Activated CD4-positive, alpha-beta T cell treated with anti-CD3 and anti-CD28 coated beads for 24 hours (primary cell): ENCODE measurements at places on chromosomes 2 and 18.
A peak's percentile ranks its signal among the peaks of the same experiment; 100 is the strongest.

GRCh38 chr18:28582724-28583123, 405.8 kb upstream of the CDH2 start:
- DNase-seq = no peak

- DNase-seq = peak; percentile 30
Observed at GRCh38 chr2:190649035-190649797, at the start of gene NAB1. Gene NAB1, plus strand, starts transcription at chr2:190649083. Its CDS starts 10,094 bp downstream, at chr2:190659177.

GRCh38 chr18:532632-533031, 32.1 kb upstream of the COLEC12 start:
- no peak for DNase-seq

DNA sequence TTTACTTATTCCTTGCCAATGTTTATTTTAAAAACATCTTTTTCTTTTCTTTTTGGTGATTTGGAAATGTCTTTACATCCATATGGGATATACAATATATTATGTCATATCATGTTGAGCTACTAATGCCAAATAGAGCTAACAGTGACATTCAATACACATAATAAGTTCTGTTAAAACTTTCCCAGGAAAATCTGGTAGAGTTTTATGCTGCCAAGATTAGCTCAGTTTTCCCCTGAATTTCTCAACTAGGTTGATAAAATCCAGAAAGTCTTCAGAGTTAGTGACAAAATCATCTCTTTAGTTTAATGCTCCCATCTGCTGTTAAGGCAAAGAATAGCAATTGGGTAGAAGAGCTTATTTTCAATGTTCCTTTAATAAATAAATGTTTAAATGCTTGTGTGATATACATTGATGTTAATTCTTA, 9.9 kb downstream of the COL3A1 start:
- no peak for DNase-seq

- DNase-seq = no peak
Observed at GRCh38 chr2:72142570-72143440, 4.9 kb downstream of the CYP26B1 start.

- no peak for DNase-seq
Observed at GRCh38 chr18:42038936-42039335, 83.9 kb downstream of the PIK3C3 start.

- no peak for DNase-seq
Observed at GRCh38 chr2:151336863-151337371, 20.5 kb upstream of the TNFAIP6 start.

DNA sequence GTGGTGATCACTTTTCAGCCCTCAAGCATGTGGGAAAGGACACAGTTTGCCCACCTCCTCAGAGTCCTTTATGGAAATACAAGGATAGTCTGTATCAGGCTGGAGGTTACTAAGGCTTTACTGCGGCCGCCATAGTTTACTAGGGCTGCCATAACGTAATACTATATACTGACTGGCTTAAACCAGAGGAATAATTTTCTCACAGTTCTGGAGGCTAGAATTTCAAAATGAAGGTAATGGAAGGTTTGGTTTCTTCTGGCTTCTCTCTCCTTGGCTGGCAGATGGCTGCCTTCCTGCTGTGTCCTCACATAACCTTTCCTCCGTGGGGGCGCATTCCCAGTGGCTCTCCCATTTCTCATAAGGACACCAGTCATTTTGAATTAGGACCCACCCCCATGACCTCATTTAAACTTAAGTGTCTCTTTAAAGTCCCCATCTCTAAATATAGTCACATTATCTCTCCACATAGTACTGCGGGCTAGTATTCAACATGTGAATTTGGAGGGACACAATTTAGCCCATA, 12.5 kb upstream of the ATIC start:
- no peak for DNase-seq

DNA sequence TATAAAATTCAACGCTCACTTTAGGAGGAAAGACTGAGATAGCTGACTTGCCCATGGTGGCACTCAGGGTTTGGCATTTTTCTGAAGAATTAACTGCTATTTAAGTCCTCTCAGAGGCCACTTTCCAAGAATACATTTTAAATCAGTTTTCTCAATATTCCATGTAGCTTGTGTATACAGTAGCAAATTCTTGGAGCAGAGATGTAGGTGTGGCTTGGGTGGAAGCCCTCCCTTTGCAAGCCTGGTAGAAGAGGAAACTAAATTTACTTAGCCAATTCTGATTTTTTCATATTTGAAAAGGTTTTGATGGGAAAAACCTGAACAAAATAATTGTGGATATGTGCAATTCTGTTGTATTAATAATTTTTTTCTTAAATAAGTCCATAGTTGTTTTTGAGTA, 14.0 kb upstream of the ITGAV start:
- DNase-seq = no peak

GRCh38 chr2:101408925-101409324, 21.6 kb upstream of the CREG2 start:
- DNase-seq = no peak

- DNase-seq = no peak
Observed at GRCh38 chr2:74762789-74763188, 71.1 kb upstream of the HK2 start.

- DNase-seq = no peak
Observed at GRCh38 chr2:241750076-241750840, 15.8 kb downstream of the D2HGDH start.

GRCh38 chr18:29361843-29362242, 1184.9 kb upstream of the CDH2 start:
- DNase-seq = no peak

DNA sequence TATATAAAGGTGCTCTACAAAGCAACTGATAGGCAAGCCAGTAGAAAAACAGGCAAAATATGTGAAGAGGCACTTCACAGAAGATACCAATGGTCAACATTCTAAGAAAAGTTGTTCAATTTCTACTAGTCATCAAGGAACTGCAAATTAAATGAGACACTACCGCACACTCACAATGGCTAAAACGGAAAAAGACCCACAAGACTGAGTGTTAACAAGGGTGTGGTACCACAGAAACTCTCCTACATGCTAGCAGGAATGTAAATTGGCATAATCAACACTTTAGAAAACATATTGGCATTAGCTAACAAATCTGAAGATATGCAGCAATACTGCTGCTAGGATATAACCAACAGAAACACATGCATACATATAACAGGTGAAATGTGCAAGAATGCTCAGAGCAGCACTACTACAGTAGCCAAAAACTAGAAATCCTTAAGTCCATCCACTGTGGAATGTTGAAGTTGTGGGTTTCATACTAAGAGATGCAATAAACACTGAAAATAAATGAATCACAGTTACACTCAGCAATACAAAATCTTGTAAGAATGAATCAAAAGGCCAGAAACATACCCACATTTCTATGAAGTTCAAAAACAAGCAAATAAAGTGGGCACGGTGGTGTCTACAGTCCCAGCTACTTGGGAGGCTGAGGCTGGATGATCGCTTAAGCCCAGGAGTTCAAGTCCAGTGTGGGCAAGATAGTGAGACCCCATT, 9.2 kb downstream of the RNU4ATAC start:
- no peak for DNase-seq

DNA sequence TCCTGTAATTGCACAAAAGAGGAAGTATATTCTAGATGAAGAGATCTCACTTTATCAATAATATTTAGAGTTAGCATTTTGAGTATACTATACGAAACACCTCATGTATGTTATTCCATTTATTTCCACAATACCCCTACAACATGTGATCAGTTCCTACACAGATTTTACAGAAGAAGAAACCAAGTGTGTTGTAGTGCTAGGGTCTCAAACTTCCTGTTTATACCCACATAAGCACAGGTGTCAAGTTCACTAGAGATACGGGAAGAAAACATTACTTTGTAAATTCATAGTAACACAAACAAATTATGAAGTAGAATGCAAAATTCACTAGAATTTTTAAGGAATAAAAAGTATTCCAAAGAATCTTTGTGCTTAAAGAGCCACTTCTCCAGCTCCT, 46.4 kb downstream of the KCTD18 start:
- DNase-seq = no peak

GRCh38 chr2:234673961-234674759, 177.3 kb upstream of the ARL4C start:
- no peak for DNase-seq

GRCh38 chr2:239288951-239289511, 111.8 kb downstream of the HDAC4 start:
- no peak for DNase-seq

DNA sequence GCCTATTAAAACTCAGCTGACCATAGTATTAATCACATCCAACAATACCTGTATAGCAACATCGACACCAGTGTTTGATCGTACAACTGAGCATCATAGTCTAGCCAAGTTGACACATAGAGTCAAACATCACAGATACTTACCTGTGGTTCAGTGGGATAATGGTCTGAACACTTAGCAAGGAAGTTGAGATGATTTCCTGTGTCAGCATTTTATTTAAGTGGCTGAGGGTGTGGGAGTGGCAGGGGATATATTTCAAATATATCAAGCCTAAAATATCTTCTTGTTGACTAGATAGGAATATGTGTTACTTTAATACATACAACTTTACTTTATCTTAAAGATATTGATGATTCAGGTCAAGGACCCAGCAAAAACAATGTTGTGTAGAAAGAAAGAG, 1038.6 kb downstream of the TSN start:
- DNase-seq = no peak

- DNase-seq = no peak
Observed at GRCh38 chr2:50995610-50996009, 36.3 kb downstream of the NRXN1 start.

- DNase-seq = no peak
Observed at GRCh38 chr2:85797921-85798320, 44.1 kb downstream of the ATOH8 start.

DNA sequence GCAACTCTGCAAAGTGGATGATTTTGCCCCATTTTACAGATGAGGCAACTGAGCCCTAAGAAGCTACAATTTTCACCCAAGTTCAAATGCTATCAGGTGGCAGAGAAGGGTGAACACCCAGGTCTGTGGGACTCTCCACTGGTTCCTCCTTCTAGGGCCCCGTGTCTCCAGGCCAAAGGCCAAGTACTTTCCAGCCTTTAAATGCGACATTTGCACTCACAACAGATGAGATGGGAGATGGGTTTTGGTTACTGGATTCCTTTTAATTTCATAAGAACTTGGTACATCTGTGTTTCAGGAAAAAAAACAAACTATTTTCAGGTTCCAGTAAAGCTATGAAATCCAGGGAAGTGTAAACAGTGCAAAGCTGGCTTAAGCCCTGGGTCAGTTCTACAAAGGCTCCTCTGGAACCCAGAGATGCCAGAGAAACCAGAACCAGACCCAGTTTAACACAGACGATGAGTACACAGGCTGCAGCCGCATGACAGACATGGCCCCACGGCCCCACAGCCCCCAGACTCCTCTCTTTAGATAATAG, 361.7 kb downstream of the ANAPC1 start:
- DNase-seq = no peak

DNA sequence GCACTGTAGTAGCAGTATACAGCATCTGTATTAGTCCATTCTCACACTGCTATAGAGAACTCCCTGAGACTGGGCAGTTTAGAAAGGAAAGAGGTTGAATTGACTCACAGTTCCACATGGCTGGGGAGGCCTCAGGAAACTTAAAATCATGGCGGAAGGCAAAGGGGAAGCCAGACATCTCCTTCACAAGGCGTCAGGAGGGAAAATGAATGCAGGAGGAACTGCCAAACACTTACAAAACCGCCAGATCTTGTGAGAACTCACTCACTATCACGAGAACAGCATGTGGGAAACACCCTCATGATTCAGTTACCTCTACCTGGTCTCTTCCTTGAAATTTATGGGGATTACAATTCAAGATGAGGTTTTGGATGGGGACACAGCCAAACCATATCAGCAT, 25.4 kb downstream of the MAP4K4 start:
- DNase-seq = no peak
